Hematopoietic multipotent progenitor cell treated with erythropoietin and hydrocortisone succinate and interleukin-3 and kit ligand, for 17 days (in vitro differentiated cells): ENCODE measurements at places on chromosomes 2 and 18.

- no peak for DNase-seq
Observed at GRCh38 chr2:215678094-215678493, 242.2 kb upstream of the FN1 start.

DNA sequence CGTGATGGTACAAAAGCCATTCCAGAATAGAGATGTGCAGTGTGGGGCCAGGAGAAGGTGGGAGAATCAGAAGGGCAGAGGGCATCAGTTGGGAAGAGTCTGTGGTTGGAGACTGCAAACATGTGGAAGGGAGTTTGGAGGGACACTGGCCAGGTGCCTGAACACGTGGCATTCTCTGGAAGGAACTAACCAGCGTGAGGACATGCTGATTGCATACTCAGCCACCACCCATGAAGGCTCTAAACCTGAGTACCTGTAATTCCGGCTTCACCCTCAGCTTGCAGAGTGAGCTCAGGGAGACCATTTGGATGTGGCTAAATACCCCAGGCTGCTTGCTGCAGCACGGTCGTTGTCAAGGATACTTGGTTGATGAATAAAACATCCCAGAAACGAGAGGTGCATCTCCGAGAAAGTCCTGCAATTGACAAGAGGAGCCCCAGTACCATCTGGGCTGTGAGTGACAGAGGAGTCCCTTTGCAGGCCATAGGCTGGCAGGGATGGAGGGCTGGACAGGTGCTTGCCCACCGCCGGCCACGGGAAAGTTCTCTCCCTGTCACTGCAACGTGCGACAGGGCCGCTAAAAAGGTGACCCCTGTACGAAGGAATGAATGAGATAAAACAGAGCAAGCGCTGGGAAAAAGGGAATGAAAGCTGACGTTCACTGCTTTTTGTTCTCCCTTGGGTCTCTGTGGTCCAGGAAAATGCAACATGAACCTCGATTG lies 5.0 kb downstream of the ACKR3 start:
- DNase-seq = no peak

- no peak for DNase-seq
Observed at GRCh38 chr2:138269765-138270164, 231.8 kb upstream of the SPOPL start.

- peak; percentile 16 for DNase-seq
Observed at GRCh38 chr18:13559754-13560153, 166.6 kb downstream of the FAM210A start.

GRCh38 chr2:30191819-30192271 lies 39.5 kb upstream of the LBH start:
- DNase-seq = peak; percentile 75

DNA sequence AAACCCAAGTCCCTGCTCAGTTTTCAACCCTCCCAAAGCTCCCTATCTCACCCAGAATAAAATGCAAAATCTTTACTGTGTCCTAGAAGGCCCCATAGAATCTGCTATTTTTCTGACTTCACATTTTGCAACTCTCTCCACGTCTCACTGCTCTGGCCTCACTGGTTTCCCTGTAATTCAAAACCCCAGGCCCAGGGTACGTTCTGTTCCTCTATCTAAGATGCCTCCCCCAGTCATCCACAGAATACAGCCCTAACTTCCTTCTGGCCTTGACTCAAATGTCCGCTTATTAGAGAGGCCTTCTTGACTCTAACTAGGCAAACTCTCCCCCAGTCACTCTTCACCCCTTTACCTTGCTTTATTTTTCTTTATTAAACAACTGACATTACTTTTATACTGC lies 42.0 kb downstream of the FAM161A start:
- DNase-seq = no peak

GRCh38 chr18:22838221-22838620 lies 94.9 kb upstream of the RBBP8 start:
- no peak for DNase-seq

DNA sequence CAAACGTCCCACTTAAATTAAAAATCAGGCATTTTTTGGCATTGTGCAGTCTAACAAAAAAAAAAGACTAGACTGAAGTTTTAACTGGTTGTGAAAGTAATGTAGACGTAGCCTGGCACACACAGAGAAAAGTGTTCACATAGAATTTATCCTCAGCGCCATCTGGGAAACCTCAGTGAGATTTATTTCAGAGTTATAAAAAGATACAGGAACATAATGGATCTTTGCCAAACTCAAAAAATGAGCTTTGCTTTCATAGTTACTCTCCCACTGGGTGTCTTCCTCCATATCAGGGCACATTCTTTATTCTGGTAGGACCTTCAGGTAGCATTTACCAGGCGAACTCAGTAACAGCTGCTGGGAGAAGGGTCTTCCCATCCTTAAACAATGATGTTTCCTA lies 532.4 kb upstream of the SALL3 start:
- DNase-seq = no peak

- peak; percentile 16 for DNase-seq
Observed at GRCh38 chr18:34976899-34977837, 64.0 kb upstream of the MAPRE2 start.

- DNase-seq = no peak
Observed at GRCh38 chr2:178219247-178219646, 24.9 kb downstream of the OSBPL6 start.

- DNase-seq = no peak
Observed at GRCh38 chr2:204207866-204208265, 271.3 kb downstream of the ICOS start.

- no peak for DNase-seq
Observed at GRCh38 chr2:12890066-12890465, 173.3 kb downstream of the TRIB2 start.

- DNase-seq = no peak
Observed at GRCh38 chr2:201886504-201886903, 80.2 kb downstream of the CDK15 start.

GRCh38 chr2:232540441-232541041 lies 1.0 kb downstream of the CHRNG start:
- DNase-seq = no peak

DNA sequence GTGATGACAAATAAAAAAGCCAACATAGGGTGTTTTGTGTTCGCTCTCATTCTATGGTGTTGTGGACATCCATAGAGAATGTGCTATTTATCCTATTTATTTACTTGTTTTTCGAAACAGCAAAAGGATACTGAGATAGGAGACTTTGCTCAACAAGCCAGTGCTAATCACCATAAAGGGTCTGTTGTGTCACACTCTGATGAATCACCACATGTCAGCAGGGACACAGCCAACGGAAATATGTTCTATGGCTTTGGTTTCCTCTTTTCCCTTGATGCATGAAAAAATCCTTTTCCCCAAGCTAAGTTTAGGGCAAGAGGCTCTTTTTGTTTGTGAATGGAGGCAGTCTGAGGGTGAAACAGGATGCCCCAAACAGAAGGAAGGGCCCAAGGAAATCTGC lies 154.3 kb downstream of the RNF152 start:
- no peak for DNase-seq

- no peak for DNase-seq
Observed at GRCh38 chr2:71220743-71221142, 6.2 kb downstream of the PAIP2B start.

- DNase-seq = no peak
Observed at GRCh38 chr2:147663153-147663961, 181.5 kb upstream of the ACVR2A start.

DNA sequence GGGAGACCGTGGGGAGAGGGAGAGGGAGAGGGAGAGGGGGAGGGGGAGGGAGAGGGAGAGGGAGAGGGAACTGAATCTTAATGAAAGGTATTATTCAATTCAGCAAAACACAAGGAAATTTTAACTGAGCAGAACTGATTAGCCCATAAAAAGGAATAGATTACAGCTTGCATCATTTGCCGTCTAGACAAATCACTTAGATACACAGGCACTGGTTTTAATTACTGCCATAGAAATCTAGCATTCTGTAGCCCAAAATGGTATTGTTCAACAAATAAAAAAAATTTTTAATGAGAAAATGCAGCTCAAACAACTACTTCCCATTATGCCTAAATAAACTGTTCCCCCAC lies 7.9 kb upstream of the KCNF1 start:
- DNase-seq = no peak

- peak; percentile 55 for DNase-seq
Observed at GRCh38 chr2:159714247-159714930, 2.1 kb downstream of the MARCHF7 start.

DNA sequence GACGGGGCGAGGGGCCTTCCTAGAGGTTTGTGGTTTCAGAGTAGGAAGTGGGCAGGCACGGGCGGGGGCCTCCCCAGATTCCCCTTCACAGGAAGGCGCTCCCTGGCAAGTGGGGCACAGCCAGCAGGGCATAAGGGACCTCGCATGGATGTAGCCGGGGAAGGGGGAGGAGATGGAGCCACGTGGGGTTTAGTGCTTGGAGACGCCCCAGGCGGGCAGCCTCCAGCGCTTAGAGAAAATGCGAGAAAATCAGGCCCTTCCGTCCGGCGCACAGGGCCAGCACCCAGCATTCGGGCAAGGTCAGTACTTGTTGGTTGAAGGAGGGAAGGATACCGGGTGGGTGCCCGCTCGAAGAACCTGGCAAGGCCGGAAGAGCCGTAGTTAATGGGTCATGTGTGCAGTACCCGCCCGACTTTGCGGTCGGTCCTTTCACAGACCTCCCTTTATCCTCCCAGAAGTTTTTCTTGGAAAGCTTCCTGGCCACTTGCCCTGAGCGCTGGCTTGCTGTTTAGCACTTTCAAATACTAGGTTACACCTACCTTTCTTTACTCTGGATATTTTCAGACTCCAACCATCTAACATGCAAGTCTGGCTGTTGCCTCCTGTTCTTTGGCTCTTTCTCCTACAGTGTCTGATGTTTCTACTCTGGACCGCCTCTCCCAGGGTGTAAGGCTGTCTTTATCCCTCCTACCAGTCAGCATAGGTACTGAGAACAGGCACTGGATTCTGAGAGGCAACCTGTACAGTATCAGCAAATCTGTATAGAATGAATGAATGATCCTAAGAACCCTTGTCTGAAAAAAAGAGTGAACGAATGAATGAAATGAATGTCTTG lies 78.1 kb downstream of the CIB4 start:
- no peak for DNase-seq

GRCh38 chr2:239835056-239835455 lies 190.1 kb downstream of the NDUFA10 start:
- DNase-seq = no peak

DNA sequence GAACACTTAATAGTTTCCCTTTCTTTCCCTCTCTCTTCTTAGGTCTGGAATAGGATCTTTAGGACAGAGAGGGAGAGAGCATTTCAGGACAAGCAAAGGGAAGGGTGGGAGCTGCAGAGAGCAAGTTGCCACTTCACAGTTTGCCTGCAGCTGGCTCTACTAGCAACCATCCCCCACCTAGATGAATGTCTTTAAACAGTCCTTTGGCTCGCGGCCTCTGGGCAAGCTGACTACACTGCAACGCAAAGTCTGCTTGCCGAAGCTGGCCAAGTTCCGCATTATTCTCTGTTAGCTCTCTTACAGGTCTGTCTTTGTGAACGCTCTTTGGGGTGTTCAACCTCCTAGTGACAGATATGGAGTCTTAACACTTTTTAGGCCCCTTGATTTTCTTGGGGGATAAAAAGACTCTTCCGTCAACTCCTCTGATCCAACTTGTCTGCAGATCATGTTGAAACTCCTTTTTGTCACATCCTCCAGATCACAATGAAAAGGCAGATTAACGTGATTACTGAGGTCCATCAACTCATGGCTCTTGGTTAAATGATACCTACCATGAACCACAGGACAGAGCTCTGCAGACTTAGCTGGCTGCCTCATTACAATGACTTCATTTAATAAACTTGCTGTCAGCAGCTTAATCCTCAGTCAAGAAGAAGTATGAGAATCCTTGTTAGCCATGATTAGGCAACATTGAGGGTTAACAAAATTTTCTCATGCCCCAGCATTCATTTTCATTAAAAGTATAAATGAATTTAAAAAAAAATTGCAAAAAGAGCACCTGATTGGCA lies 74.6 kb downstream of the SLC4A3 start:
- no peak for DNase-seq

GRCh38 chr2:84914334-84914733 lies 8.9 kb downstream of the TMSB10 start:
- DNase-seq = no peak

- DNase-seq = no peak
Observed at GRCh38 chr2:200431996-200432705, 77.7 kb downstream of the KCTD18 start.

DNA sequence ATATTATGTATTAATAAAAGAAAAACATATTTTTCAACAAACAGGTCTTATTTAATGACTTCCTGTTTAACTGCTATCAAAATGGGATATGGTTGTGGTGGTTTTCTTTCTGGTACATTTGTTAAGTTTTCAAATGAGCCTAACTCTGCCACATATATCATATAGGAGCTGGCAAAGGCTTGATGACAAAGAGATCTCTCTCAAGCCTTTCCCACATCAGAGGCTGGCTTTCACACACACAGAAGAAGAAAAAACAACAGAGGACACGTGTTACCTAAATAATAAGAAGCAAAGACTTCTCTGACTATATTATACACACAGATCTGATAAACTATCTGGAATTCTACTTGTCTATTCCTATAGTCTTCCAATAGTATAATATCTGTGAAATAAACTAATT lies 46.1 kb downstream of the CFAP36 start:
- no peak for DNase-seq

DNA sequence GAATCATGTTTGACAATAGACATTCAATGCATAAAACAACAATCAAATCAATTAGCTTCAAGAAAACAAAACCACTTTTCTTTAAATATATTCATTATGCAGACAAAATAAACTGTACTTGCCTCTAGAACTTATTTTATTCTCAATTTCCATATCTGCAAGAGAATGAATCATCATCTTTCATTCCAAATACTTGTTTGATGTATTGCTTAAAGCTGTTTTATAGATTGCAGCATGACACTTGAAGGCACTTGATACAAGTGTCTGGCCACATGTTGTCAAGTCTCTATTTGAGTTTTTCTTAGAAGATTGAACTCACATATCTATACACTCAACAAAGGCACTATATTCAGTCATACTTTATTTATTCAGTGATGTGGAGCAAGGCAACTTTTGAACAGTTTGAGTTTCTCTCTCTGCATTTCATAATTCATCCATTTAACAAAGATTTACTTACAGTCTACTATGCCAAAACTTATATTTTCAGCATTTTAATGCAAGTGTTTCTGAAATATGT lies 38.7 kb upstream of the DDX18 start:
- no peak for DNase-seq

DNA sequence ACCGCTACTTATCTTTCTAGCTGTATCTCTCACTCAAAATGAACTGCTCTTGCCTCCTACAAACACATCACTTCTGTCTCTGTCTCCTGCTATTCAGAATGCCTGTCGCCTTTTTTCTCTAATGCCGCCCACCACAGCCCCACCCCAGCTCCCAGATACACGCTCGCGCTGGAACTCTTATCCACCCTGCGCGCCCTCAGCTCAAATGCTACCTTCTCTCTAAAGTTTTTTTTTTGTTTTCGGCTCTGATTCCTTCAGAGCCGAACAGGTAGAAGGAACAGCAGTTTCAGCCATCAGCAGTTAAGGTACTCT lies 3.9 kb upstream of the SOS1 start:
- DNase-seq = no peak

- no peak for DNase-seq
Observed at GRCh38 chr18:39862341-39862740, 2092.7 kb upstream of the PIK3C3 start.

GRCh38 chr2:126658319-126658904 lies 2.5 kb downstream of the GYPC start:
- DNase-seq = peak; percentile 81
